Pons (tissue), 1 donor: ENCODE measurements at places on chromosomes 6 and 20.

- DNase-seq: no peak
Measured at GRCh38 chr6:45710304-45710821, 305.3 kb downstream of the CLIC5 start.

- no peak for DNase-seq
Measured at GRCh38 chr6:3693831-3694230, 57.7 kb downstream of the PXDC1 start.

DNA sequence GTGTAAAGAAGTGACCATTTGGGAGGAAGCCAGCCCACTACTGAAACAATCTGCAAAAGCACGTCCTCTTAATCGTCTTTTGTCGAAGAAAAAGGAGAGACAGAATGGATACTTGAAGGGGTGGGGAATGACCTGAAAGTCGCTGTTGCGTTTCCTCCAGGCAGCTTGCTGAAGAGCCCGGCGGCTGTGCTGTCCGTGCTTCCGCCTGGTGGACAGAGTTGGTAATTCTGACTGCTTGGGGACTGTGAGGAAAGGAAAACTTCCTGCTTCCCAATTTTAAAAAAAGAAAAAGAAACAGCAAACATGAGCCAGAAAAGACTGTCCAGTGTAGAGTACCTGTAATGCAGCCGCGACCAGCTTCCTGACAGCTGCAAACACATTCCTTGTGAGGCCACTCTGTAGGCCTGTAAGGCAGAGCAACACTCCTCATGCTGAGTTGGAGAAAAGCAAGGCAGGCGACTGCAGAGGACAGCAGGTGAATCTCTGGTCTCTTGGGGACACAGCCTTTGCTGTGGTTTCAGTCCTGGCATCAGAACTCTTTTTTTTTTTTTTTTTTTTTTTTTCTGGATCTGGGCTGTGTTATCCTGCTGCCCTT, 251.1 kb upstream of the TBX18 start:
- DNase-seq: peak; percentile 14

GRCh38 chr6:31654574-31655348, 933 bp upstream of the APOM start:
- no peak for DNase-seq

DNA sequence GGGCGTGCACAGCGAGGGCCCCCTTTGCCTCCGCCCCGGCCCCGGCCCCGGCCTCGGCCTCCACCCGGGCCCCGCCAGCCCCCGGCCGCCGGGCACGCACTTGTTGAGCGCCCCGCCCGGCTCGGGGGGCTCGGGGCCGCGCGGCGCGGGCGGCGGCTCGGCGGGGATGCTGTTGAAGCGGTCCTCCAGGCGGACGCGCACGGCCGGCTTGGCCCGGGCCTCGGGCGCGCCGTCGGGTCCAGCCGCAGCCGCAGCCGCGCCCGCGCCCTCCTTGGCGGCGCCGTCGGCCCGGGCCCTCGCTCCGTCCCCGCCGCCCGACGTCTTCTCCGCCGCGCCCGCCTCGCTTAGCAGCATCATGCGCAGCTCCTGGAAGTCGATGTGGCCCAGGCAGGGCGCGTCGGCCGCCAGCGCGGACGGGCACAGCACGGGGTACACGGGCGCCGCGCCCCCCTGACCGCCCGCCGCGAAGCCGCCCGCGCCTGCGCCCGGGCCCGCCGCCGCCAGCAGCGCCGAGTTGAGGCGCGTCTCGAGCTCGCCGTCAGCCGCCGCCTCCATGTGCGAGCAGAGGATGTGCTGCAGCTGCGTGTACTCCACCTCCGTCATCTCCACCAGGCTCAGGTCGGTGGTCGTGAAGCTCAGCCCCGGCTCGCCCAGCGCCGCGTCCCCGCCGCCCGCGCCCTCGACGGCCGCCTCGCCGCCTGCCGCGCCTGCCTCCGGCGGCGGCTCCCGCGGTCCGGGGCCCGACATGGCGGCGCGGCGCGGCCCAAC, 514 bp downstream of the TCFL5 start:
- DNase-seq: no peak
